ENCODE measurements at places on chromosomes 5 and 9. TPM values are rescaled to one million over a fixed set of nuclear protein-coding genes. Genes with fewer than 3 reads are reported as not detected.
A peak's percentile ranks its signal among the peaks of the same experiment; 100 is the strongest.

DNA sequence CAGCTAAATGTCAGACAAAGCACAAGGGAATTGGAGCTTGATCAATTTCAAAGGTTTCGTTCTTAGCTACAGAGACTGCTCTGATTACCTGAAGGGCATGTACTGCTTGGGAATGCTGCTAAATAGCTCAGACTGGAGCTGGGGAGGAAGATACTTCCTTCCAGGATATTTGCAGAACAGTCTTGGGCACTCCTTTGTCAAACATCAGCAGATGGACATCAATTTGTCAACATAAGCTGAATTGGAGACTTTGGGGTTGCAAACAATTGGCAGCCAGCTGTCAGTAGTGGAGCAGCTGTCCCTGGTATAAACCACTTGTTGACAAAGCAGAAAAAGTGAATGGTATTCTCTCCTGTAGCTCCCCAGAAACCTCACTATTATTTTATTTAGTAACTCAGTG is 182.0 kb downstream of the CCDC192 start:
- no peak for DNase-seq

- DNase-seq: no peak
Measured at GRCh38 chr9:98043915-98044314, 12.6 kb upstream of the NANS start.

- no peak for DNase-seq
Measured at GRCh38 chr5:13553896-13554295, 390.6 kb downstream of the DNAH5 start.

DNA sequence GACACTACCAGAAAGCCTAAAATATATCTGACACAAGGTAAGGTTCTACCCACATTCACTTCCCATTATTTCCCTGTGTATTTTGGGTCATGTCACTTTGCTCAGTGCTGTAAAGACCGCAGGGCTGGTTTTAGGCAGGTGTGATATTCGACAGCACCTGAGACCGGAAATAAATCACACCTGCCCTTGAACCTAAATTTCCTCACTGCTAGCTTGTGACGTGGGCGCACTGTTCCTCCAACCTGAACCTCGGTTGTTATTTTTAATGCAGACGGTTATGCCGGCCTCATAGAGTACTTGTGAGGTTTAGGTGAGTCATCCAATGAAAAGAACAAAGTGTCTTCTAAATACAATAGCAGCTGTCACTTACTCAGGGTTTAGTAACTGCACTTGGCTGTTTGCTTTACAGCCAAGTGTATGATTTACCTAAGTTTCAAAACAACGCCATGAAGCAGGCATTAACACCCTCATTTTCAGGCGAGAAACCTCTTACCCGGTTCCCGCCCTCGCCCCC is 20.7 kb upstream of the ZNF782 start:
- no peak for DNase-seq

GRCh38 chr5:147426640-147427327 is 83.1 kb downstream of the DPYSL3 start:
- no peak for DNase-seq

DNA sequence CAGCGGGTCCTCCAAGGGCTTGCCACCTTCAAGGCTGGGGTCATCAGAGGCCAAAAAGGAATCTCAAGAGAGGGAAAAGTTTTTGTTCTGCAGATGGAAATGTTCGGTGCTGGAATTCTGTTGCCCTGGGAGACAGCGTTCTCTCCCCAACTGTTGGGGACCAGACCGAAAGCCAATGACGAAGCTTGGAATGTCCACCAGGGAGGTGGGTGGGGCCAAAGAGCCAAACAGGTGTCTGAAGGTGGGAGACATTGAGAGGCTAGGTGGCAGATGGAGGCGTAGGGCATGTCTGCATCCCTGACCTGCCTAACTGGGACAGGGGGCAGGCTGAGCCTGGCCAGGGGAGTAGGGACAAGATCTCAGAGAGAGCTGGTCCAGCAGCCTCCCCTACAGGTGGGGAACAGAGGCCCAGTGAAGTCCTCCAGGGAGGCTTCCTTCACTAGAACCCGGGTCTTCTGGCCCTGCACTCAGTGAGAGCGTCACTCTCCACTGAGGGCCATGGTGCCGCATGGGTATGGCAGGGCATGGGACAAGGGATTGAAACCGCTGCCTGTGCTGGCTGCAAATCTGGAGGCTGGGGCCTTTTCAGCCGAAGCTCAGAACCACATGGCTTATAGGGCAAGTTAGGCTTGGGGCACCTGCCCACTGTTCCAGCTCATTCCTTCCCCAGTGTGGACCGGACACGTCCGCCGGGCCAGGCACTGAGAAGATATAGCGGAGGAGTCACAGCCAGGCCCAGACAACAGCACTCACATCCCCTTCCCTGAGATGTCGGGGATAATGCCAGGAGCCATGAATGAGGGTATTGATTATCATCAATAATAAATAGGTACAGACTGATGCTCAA is 5.0 kb upstream of the FAM78A start:
- DNase-seq: no peak

- no peak for DNase-seq
Measured at GRCh38 chr9:85137696-85138095, 468.2 kb downstream of the NTRK2 start.

- no peak for DNase-seq
Measured at GRCh38 chr5:54981928-54982327, 3.5 kb downstream of the ESM1 start.

DNA sequence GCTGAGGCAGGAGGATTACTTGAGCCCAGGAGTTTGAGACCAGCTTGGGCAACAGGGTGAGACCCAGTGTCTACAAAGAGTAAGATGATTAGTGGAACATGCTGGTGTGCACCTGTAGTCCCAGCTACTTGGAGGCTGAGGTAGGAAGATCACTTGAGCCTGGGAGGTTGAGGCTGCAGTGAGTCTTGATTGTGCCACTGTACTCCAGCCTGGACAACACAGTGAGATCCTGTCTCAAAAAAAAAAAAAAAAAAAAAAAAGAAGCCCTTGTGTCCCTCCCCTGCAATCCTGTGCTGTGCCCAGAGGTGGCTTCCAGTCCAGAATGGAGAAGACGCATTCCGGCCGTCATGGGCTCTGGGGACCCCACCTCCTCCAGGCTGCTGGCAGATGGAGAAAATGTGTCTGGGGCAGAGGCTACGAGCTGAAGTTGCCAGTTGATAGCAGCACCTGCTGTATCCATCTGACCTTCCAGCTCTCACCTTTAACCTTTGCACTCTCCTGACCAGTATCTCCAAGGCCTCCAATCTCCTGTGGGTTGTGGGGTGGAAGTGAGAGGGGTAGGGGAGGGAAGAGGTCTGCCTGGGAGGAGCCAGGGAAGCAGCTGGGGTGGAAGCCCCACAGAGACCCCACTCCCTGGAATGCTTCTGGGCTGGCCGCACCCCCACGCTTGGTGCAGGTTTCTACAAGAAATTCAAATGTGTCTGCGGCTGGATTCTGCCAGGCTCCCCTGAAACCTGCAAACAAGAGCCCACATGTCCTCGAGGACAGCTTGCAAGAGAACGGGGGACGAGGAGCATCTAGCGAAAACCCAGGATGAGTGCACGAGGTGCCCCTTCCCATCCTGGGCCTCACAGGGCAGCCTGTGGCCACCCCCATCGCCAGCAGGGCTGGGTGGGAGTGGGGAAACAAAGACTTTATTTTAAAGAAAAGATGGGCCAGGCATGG is 148.3 kb upstream of the IER5L start:
- no peak for DNase-seq

DNA sequence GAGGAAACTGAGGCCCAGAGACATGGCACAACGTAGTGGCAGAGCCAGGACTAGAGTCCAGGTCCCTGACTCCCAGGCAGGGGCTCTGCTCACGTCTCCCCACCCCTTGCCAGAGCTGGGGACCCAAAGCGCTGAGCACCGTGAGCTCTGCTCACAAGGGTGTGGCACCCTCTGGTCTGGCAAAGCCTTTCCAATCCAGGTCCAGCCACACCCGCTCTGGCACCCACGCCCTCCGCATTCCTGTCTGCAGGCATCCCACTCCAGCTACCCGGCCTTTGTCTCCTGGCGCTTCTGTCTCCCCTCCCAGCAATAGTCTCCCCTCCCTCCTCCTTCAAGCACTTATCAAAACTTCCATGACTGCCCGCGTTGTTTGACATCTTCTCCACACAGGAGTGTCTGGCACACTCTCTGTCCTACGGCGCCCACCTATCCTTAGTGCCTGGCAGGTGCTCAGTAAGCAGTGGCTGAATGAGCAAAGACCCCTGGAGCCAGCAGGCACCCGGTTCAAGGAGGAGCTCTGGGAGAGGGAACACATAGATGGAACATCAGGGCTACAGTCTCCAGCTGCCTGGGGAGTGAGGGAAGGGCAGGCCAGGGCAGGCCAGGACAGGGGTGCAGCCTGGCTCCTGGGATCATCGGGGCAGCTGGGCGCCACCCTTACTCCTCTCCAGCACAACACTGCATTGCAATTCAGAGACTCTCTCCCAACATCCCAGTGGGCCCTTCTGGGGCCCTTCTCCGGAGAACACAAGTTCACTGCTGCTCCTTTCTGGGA is 12.0 kb downstream of the HIGD2A start:
- peak; percentile 62 for DNase-seq

DNA sequence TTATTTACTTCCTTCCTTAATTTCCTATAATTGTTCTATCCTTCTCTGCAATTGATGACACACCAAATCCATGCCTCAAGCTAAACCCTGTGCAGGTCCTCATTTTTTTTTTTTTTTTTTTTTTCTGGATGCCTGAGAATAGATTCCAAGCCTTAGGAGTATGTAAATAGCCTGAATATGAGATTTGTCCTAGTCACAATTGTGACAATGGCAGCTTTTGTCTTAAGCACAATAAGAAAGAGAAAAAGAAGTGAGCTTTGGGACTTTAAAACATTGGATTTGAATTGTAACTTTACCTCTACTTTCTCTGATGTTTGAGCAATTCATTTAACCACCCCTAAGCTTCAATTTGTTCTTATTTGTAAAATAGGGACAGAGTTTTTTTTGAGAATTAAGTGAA is 280.5 kb downstream of the TUSC1 start:
- no peak for DNase-seq

- DNase-seq: no peak
Measured at GRCh38 chr5:109310315-109310714, 99.5 kb downstream of the PJA2 start.

DNA sequence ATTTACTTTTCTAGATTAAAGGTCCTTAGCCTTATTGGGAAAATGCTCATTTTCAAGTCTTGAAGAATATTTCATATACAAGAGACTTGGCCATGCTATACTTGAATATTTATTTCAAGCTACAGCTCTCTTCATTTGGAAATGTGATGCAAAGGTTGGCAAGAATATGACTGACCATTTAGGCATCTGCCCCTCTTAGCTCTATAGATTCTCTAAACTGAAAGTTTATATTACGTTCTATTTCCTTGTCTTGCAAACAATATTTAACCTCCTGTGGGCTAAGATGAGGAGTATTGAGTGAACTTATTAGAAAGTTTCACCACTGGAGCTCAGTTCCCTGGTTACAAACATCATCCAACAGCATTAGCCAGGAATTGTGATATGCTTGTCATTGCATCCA is 593.1 kb downstream of the MAT2B start:
- no peak for DNase-seq

DNA sequence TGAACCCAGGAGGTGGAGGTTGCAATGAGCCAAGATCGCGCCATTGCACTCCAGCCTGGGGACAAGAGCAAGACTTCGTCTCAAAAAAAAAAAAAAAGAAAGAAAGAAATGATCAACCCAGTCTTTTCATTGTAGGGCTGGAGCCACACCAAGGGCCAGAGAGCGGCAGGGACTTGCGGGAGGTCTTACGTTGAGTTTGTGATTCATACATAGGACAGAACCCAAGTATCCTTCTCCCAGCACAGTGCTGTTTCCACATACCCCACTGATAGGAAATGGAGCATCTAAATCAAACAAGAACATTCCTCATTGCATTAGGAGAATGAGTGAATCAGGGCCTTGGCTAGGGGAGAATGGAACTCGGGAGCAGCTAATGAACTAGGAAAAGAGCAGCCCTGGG is 3.5 kb upstream of the TNIP1 start:
- no peak for DNase-seq

The TRPM6 gene
- 1.2 TPM for total RNA-seq

The CCDC152 gene
- 0.78 TPM for total RNA-seq

The ANKHD1 gene
- 120 TPM for total RNA-seq

The S1PR3 gene
- 10.2 TPM for total RNA-seq

The FIBCD1 gene
- 2.7 TPM for total RNA-seq

The POU4F3 gene
- total RNA-seq: not detected

The HTR4 gene
- total RNA-seq: 0.43 TPM
